ENCODE measurements at places on chromosomes 2 and 18.

DNA sequence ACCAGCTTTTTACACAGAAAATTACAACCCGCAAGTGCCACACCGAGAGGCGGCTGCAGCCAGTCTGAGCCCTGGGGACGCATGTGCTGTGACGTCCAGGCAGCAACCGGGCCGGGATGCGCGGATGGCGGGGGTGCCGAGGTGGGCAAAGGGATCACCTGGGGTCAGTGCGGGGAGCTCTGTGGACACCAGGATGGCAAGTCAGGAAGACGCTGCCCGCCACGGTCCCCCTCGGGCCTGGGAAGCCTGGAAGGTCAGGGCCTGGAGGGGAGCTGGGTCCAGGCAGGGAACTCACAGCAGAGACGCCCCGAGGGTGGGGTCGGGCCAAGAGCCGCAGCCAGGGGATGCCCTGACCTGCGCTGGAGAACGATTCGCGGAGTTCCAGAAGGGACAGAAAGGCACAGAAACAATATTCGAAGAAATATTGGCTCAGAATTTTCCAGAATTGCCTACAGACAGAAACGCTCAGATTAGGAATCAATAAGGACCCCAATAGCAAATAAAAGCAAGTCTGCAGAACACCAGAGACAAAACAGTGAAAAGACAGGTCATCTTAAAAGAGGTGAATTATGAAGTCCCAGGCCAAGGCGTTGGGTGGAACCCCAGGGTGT is 11.7 kb upstream of the KIF1A start:
- no peak for DNase-seq

DNA sequence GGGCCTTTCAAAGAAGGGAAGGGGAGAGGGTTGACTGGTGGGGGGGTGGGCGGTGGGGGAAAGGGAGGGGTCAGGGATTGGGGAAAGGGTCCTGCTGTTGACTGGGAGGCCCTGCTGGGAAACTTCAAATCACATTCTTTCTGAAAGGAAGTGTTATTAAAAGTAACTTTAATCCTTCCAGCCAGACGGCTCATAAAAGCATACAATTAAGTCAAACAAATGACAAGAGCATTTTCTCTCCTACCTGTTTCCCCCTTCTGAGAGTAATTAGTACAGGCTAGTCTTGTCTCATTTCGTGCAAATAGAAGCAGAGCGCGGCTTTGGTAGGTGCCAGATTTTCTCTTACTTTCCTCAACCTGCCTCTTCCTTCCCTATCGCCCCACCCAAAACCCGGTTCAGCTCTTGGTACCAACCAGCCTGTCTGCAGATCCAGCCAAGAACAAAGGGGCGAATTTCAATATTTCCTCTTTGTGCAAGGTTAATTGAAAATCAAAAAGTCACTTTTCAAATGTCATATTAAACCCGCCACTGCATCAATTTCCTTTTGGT is 2112.6 kb upstream of the PIK3C3 start:
- no peak for DNase-seq

GRCh38 chr2:237483018-237483731 is 3.9 kb upstream of the MLPH start:
- no peak for DNase-seq

GRCh38 chr2:156687715-156688114 is 251.5 kb downstream of the GPD2 start:
- DNase-seq, result no peak

DNA sequence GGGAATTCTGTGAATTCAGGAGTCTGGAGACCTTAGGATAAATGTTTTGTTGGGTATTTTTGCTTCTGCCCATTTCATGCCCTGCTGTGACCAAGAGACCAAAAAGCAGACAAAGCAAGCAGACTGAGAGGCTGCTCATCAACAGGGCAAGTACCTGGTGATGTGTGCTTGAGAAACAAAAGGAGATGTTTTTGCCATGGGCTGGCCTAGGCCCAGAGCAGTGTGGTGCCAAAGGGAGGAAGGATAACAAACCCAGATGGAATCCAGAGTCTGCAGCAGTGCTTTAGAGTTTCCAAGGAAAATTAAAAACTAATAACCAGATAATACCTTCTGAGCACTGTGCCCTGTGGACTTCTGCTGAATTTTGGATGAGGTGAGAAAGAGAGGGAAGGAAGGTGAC is 538.4 kb downstream of the STK39 start:
- DNase-seq, result no peak

DNA sequence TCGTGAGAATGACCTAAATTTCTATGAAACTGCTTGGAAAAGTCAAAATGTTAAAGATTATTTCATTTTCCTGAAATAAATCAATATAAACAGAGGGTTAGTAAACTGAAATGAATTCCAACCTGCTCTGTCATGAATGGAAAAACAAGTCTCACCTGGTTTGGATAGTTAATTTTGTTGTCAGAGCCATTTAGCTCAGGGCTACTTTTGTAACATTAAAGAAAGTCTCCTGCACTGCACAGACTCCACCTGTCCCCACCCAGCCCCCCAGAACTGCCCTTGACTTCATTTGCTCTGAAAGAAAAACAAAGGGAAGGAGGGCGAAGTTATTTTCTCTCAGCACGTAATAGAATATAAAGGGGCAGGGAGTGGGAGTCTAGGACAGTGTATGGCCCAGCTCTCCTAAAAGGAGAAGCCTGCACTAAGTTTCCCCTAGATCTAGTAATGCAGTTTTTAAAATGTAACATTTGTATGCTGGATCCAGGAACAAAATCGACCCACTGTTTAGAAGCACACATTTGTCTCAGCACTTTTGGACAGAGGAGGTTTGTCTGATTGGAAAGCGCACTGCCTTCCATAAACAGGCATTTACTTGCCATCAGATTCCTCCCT is 54.2 kb upstream of the ACSL3 start:
- DNase-seq, result no peak

GRCh38 chr18:76499637-76500340 is 4.7 kb upstream of the ZNF516 start:
- DNase-seq, result no peak

- no peak for DNase-seq
Observed at GRCh38 chr2:96135171-96135570, 3.1 kb downstream of the ASTL start.

DNA sequence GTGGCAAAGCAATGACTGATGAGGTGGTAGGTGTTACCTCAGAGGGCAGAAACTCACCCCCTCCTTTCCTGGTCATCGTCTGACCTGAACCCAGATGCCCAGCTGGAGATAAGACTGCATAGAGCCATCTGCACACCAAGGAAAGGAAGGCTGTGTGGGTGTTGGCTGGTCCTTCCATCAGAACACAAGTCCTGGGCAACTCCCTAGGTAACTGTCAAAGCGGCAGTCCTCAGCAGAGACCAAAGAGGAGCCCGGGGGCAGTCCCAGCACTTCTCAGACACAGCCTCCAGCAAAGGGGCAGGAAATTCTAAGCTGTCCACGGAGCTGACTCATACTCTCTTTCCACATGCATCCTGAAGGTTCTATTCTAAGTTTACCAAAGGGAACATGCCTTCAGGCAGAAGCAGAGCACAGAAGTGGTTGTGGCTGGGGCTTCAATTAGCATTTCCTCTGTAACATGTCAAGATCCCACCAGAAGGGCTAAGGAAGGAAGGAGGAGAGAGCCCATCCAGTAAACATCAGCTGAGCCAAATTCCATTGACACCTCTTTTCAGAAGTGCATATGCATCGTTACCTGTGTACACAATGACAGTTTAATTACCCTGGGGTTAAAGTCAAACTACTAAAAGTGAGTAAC is 54.7 kb downstream of the SPRED2 start:
- no peak for DNase-seq

DNA sequence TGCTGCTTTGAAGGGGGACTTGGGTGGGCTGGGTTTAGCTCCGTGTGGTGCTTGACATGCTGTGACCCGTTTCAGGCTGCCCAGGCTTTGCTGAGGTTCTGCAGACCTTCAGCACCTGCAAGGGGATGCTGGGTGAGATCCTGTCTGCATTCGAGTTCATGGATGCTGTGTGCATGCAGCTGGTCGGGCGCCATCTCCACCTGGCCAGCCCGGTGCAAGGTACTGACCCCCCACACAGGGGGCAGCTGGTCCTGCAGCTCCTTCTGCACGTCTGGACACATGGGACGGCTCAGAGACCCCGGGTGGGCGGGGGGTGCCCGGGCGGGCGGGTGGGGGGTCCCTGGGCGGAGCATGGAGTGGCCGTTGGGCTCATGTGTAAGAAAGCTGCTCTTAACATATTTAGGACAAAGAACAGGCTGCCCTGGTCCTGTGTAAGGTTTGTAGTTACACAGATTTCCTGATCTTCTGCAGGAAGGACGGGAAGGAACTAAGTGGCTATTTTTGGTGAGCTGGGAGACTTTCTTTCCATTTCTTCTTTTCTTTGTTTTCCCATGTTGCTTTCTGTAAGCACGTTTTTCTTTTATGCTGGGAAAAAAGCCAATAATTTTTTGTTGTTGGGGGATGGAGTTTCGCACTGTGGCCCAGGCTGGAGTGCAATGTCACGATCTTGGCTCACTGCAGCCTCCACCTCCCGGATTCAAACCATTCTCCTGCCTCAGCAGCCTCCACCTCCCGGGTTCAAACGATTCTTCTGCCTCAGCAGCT is 15.8 kb downstream of the D2HGDH start:
- no peak for DNase-seq

DNA sequence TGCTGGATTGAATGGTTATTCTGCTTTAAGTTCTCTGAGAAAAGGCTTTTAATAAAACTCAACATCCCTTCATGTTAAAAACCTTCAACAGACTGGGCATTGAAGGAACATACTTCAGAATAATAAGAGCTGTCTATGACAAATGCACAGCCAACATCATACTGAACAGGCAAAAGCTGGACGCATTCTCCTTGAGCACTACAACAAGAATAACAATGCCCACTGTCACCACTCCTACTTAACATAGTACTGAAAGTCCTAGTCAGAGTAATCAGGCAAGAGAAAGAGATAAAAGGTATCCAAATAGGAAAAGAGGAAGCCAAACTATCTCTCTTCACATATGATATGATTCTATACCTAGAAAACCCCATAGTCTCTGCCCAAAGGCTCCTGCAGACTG is 641.4 kb downstream of the IRS1 start:
- no peak for DNase-seq

DNA sequence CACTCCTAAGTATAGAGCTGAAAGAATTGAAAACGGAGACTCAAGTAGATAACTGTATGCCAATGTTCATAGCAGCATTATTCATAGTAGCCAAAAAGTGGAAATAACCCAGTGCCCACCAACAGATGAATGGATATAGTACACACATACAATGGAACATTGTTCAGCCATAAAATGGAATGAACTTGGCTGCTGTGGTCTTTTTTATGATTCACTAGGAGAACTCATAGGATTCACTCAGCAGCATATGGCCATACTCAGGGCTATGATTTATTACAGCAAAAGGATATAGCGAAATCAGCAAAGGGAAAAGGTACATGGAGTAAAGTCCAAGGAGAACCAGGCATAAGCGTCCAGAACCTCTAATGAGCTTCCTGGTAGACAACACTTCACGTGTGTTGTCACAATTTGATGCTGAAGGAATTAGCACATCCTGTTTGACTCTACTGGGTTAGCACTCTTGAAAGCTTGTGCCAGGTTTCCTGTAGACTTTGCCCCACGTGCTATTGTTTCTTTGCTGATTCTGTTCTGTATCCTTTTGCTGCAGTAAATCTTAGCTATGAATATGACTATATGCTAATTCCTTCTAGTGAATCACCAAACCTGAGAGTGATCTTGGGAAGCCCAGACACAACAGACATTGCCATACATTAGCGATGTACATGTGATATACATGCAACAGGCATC is 15.7 kb downstream of the SPC25 start:
- DNase-seq, result no peak

DNA sequence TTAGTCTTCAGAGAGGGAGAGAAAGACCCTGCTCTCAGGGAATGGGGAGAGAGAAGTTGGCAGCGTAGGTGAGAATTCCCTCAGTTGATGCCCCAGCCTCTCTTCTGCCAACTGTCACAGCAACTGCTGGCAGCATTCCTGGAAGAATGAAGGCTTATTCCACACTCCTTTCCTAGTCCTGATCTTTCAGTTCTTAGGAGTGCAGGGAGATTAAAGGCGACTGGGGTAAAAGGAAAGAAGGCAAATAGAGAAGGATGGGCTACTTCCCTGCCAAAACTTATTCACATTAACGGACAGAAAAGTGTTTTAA is 65.9 kb upstream of the ACAA2 start:
- DNase-seq, result no peak

DNA sequence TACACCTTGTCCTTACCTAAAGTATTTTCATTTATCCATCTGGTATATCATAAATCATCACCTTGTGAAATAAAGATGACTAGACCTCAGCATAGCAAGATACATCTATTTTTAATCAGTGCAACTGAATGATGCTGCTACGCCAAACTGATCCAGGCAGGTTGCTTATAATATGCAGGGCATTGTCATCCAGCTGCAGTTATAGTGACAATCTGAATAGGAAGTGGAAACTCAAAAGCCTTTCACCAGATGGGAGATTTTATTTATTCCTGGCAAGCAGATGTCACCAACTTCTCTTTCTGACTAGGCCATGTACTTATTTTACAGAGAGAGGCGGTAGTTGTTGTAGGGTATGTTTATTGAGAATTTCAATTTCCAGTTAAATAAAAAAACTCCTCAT is 747.3 kb downstream of the ADCYAP1 start:
- no peak for DNase-seq

DNA sequence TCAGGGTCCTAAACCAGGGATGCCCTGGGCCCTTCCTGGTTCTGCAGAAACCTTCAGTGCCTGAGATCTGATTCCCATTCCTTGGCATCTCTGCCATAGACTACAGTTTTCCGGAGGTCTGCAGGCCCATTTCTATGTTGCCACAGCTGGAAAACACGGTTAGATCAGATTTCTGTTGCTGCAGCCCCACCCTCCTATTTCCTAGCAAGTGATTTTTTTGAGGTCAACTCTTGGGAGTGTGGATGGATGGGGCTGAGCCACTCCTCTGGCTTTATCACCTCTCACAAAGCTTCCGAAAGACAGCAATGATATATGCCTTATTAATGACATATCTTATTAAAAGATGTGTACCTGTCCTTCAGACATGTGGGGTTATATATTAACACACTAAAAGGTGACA is 56.3 kb downstream of the ZAP70 start:
- no peak for DNase-seq

DNA sequence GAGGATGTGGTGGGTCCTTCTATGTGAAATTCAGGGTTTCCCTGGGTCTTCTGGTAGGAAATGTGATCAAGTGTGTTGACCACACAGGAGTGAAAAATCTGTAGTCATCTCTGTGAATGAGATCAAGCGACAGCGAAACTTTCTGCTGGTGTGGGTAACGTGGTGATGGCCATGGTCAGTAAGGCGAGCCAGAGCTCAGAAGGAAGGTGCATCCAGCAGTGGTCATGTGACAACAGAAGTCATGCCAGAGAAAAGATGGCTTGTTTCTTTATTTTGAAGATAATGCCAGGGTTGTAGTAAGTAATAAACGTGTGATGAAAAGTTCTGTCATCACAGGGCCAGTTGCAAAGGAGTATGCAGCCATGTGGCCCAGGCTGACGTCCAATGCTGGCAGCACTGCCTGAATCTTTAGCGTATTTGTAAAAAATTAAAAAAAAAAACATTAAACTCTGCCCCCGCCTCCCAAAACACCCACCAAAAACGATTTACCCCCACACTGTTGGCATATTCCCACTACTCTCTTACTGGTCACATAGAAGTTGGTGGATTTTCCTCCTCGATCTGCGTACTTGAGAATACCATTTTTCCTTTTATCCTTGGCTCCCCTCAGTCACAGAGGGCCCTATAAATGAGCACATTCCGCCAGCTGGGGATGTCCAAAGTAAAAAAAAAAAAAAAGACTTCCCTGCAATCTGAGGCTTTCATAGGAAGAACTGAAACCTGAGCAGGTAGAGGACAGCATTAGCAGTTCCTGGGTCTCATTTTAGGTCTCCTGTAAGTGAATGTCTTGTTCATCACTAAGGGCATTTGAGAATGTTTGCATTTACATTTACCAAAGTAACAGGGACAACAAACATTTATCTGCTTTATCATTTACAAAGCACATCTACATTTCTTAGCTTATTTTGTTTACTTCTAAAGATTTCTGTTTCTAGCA is 70.6 kb downstream of the SLC4A3 start:
- no peak for DNase-seq

Measured in NCI-H2227 treated with DMSO at 0.1 percent for 48 hours (cell line).